Hematopoietic multipotent progenitor cell treated with erythropoietin and hydrocortisone succinate and interleukin-3 and kit ligand, for 8 days (in vitro differentiated cells): ENCODE measurements at places on chromosomes 7 and 10.

DNA sequence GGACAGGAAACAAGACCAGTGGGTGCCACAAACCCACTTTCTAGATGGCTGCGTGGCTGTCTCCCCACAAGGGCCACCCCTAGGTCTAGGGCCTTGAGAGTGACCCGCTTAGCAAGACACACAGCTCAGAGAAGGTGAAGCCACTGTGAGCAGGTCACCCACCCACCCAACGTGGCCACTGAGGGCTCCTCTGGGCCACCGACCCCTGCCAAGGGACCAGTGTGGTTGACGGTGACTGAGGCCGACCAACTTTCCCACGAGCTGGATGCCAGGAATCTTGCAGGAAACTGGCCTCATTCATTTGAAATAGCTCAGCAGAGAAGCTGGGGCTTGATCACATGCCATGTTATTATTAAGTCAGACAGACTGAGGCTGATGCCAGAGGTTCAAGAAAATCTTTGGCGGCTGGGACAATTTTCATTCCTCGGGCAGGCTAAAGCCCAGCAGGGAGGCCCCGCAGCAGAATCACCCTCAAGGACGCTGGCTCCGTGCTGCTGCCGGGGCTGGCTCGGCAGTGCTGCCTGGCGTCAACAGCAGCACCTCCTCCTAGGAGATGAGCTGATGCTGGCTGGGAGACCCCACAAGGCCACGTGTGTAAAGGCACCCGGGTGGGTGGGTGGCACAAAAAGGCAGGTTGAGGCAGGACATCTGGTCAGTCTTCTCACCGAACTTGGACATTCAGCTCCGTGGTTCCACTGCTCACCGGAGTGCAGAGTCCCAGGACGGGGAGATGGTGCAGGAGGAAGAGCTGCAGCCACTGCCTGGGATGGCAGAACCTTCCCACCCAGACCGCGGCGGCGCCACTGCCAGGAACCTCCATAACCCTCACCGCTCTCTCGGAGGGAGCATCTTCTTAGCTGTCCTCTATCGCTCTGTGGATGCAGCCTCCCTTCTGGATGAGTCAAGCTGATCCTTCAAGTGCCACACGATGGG, 57.8 kb downstream of the ZRANB1 start:
- DNase-seq = no peak

DNA sequence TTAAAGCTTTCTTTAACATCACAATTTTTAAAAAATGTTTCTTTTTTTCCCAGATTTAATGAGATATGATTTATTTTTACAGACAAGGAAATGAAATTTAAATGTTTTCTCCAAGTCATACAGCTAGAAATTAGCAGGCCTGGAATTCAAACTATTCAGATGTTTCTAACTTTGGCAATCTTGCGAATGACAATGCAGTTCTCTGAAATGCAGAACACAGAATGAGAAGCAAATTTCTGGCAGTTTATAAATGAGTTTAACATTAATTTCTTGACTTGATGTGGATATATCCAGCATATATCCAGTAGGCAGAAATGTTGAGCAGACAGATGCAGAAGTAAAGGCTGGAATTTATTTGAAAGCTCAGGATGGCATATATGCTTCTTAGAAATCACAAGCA, 227.5 kb downstream of the THSD7A start:
- DNase-seq = no peak

- no peak for DNase-seq
Measured at GRCh38 chr10:132722394-132723329, 63.3 kb downstream of the NKX6-2 start.

DNA sequence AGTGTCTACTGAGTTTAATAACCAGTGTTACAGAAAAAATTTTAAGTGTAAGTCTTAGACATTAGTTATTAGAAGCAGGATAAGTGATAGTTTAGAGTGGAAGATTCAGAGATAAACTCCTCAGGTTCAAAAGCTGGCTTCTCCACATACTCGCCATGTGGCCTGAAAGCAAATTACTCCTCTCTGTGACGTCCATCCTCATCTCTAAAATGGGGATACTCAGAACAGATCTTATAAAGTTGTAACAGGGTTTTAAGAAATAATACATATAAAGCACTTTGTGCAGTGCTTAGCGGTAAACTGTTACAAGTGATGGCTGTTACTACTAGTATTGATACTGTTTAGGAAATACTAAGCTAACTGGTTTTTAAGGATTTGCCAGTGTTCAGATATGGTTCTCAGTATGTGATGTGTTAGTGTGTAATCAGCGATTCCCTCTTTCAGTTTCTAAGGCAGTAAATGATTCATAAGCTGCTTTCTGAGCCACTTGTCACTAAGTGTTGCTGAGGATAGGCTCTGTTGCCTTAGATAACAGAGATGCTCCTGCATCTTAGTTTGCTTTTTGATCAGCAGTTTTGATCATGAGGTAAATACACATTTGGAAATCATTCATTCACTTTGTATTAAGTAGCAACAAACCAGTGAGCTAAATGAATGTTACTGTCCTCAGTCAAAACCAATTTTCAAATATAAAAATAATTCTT, 58.7 kb downstream of the CYP51A1 start:
- DNase-seq = no peak

DNA sequence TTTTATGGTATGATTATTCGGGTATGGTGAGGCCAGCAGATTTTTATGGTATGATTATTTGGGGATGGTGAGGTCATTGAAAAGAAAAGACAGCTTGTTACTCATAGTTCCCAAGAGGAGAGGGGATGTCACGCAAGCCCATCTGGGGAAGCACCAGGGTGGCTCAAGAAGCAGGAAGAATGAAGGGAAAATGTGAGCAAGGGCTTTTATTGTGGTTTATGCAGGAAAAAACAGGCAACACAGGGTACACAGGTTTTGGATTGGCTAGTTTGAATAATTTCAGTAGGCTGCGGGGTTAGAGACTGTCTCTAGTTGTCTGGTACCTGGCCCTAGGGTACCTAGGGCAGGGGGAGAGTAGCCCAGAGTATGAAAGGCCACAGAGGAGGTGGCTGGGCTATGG, 26.8 kb upstream of the DGKI start:
- DNase-seq = no peak

DNA sequence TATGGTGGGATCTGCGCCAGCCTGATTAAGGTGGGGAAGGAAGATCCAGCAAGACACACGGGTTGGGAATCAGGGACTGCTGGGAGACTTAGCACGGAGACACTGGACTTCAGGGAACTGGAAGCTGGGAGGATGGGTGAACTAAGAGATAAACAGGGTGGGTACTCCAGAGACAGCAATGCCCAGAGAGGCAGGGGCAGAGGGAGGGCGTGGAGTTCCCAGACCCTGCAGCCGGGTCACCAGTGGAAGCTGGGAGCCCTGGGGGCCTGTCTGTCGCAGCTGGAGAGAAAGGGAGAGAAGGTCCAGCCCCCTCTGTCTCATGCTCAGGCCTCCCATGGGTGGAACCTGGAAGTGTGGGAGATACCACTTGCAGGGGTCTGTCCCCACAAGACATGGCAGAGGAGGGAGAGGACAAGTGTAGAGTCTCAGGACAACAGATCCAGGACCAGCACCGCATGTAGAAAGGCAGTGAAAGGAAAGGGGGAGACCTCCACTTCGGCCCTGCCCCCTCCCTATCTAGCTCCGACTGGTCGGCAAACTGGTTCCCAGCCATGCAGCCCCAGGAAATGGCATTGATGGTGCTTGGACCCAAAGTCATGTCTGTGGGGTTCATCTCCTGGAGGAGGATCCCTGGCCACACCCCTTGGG, 44.4 kb downstream of the AOC1 start:
- DNase-seq = no peak

DNA sequence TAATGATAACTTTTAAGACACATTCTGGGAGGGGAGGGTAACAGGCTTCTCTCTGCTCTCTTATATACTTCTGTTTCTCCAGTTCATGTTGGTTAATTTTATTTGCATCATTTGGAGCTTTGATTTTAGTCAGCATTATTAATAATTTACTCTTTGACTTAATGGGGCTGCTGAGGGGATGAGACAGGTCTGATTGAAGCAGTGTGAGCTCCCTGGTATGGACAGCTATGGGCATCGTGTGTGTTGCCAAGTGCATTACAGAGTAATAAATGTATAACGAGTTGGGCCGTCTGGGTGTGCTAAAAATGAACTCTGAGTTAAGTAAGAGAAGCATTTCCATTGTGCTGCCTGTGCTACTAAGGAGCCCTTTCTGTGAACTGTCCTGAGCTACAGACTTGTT, 31.7 kb upstream of the IKZF1 start:
- DNase-seq = no peak

DNA sequence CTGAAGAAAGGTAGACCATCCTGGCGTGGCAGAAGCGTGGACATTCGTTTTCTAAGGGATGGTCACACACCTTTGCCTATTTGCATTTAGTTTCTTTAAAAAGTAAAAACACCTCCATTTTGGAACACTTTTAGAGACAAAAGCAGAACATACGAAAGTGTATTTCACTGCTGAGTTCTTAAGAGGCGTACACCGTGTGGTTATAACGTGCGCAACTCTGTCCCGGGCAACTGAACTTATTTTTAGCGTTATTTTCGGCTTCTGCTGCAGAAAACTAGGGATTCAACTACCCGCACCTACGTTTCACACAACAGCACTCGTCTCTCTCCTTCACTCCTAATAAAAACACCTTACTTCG, 557 bp upstream of the LSM8 start:
- DNase-seq = no peak

GRCh38 chr7:44063547-44063893, 1.8 kb downstream of the PGAM2 start:
- DNase-seq = no peak

DNA sequence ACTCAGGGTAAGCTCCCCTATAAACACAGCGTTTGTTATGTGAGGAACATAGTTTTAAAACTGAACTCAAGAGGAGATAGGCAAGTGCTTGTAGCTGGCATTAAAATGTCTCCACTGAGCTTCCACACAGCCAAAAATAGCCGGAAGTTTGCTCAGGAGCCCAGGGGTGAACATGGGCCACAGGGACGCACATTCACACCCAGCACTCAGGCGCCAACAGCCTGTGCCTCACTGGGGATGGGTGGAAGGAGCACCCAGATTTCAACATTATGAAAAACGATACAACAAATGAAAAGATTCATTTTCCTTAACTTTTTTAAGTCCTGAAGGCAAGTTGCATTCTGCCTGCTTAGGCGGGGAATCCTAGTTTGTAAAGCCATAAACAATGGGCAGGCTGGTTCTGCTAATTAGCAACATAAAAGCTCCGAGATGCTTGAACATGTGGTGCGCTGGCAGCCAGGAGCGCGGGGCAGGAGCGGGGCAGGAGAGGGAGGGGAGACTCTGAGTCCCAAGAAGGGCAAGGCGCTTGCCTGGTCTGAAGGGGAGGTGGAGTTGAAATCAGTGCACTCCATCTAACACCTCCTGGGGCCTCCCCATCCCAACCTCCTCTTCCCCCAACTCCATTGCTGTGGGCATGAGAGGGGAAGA, 235.9 kb downstream of the COBL start:
- DNase-seq = no peak

DNA sequence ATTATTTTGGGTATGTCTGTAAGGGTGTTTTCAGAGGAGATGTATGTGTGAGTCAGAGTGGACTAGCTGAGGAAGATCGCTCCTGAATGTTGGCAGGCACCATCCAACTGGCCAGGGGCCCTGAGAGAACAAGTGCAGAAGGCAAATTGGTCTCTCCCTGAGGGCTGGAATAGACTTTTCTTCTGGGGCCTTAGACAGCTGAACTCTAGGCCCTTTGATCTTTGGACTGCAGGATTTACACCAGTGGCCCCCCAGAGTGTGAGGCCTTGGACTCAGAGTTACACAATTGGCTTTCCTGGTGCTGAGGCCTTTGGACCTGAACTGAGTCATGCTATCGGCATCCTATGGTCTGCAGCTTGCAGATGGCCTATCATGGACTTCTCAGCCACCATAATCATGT, 217.2 kb downstream of the REEP3 start:
- DNase-seq = no peak

DNA sequence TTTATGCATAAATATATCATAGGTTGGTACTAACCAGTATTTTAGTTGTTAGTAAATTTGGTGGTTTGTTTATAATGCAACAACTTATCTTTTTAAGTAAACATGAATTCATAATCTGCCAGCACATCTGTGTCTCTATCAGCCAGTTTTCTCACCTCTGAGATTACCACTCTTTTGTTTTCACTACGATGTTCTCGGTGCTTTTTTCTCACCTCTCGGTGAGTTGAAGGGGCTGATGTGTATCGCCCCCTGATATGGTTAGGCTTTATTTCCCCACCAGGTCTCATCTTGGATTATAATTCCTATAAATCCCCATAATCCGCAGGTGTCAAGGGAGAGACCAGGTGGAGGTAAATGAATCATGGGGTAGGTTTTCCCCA, 114.1 kb downstream of the CAMK1D start:
- no peak for DNase-seq

GRCh38 chr10:64316416-64316815, 795.2 kb downstream of the REEP3 start:
- DNase-seq = no peak

DNA sequence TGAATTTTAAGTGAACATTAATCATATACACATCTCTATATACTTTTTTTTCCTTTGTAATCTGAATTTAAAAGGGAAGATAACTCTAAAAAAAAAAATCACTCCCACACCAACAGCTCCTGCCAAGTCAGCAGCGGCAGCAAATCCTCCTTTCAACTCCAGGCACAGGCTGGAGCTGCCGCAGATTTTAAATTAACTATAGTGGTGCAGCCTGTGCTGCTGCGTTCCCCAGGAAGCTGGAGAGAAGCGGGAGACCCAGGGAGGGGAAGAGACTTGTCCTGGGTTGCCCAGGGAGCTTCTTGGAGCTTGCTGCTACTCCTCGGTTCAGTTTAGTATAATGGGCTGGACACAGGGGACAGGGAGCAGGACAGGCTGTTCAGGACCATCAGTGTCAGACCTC, 32.6 kb upstream of the HSPB1 start:
- no peak for DNase-seq

- DNase-seq = no peak
Measured at GRCh38 chr10:70481831-70482530, 3.4 kb downstream of the PALD1 start.

DNA sequence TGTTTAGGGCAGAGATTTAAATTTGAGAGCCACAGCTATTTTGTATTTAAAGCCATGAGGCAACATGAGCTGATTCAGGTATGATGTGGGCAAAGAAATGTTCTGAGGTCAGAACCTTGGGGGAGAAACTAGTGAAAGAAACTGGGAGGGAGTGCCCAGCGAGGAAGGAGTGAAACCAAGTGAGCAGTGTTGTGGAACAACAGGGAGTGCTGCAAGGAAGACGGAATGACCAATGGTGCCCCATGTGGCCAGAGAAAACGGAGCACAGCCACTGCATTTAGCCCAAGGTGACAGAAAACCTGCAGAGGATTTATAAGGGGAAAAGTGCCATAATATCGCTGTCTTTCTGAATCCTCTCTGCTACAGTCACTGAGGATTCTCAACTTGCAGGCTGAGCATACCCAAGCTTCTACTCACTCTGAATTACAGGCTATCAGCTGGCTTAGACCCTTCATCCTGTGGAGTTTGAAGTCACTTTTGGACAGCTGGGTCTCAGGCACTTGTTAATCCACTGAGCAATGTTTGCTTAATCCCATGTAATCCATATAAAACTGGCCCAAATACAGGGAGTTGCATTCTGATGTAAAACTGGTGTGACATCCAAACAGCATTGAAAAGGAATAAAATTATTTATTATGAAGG, 777.3 kb downstream of the CCSER2 start:
- DNase-seq = no peak

- DNase-seq = no peak
Measured at GRCh38 chr7:33072471-33072870, 9.9 kb upstream of the NT5C3A start.

- DNase-seq = no peak
Measured at GRCh38 chr7:96708872-96709271, 774 bp downstream of the SEM1 start.
